Right kidney (tissue), 9 donors: ENCODE measurements at places on chromosomes 7 and 10.

DNA sequence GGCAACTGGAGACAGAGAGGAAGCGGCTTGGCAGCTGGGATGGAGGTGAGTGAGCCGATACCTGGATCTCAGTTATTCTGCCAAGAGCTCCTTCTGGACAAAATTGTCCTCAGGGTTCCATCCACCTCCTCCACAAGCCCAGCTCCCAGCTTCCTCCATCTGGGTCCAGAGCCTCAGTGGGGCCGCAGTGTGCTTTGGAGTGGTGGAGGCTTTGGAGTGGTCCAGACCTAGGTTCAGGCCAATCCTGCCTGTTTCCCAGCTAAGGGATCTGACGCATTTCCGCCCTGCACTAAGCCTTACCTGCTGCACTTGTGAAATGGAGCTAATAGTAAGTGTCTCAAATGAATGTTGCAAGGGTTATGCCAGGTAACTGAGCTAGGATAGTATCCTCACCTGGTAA is 355.7 kb upstream of the SHH start:
- DNase-seq = no peak

DNA sequence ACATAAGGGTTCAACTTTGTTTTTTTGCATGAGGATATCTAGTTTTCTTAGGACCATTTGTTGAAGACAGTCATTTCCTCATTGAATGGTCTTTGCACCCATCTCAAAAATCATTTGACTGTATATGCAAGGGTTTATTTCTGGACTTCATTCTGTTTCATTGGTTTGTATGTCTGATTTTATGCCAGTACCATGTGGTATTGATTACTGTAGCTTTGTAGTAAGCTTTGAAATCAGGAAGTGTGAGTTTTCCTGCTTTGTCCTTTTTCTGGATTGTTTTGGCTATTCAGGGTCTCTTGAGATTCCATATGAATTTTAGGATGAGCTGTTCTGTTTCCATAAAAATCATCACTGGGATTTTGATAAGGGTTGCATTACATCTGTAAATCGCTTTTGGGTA is 63.9 kb downstream of the SND1 start:
- DNase-seq = no peak

- no peak for DNase-seq
Observed at GRCh38 chr7:135575296-135575695, 17.6 kb downstream of the NUP205 start.

GRCh38 chr7:78073609-78074382 is 275.2 kb downstream of the PHTF2 start:
- no peak for DNase-seq

- DNase-seq = peak; percentile 58
Observed at GRCh38 chr7:976901-977325, 1.6 kb upstream of the COX19 start.

GRCh38 chr10:36271627-36272340 is 629.7 kb upstream of the FZD8 start:
- DNase-seq = no peak

DNA sequence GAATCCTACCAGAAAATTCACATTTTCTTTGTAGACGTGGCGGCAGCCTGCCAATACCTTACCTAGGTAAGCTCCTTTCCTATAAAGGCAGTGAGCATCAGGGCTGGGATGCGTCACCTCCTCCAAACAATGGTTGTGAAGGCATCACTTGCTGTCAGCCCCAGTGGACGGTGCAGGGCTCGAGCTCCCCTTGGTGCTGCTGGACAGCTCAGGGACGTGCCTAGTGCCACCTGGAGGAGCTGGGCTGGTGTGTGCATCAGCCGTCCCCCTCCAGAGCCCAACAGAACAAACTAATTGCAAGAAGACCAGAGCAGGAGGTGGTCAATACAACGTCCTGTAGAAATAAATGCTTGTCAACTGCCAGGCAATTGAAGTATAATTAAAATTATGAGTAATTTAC is 517.5 kb upstream of the FOXK1 start:
- no peak for DNase-seq

GRCh38 chr10:97180363-97180755 is 5.4 kb downstream of the SLIT1 start:
- DNase-seq = no peak

- DNase-seq = no peak
Observed at GRCh38 chr10:17022896-17023295, 106.7 kb downstream of the CUBN start.

DNA sequence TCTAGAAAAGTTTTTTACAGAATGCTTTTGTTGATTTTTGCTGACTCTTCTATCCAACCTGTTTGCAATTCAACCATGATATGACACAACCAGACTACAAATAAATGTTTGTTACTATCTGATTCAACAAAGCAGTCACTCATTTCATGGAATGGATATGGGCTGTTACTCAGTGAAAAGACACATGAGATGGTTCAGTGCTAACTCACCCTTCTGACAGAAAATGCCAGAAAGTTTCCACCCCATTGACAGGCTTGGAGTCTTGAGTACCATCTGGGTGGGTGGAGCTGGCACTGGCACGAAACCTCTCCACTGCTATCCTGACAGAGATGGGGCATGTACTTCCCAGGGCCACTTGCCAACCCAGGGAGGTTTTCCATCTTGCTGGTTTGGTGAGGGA is 39.5 kb downstream of the RBM28 start:
- DNase-seq = no peak

DNA sequence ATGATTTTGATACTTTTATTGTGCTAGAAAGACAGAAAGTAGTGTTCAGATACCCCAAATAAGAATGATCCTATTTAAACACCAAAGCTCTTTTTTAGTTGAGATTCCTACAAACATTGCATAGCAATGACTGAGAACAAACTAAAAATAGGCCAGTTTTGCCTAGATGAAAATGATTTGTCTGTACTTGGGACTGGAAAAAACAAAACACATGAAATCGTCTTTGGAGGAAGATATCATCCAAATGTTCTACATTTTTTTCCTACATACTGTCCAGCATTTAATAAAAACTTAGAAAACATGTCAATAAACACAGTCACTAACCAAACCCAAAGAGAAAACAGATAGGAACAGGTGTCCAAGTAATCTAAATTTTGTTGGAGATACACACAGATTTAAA is 111.6 kb upstream of the MEOX2 start:
- DNase-seq = no peak

GRCh38 chr7:30815951-30816644 is 44.9 kb downstream of the MINDY4 start:
- no peak for DNase-seq

GRCh38 chr7:118232837-118233236 is 8.3 kb downstream of the ANKRD7 start:
- no peak for DNase-seq

DNA sequence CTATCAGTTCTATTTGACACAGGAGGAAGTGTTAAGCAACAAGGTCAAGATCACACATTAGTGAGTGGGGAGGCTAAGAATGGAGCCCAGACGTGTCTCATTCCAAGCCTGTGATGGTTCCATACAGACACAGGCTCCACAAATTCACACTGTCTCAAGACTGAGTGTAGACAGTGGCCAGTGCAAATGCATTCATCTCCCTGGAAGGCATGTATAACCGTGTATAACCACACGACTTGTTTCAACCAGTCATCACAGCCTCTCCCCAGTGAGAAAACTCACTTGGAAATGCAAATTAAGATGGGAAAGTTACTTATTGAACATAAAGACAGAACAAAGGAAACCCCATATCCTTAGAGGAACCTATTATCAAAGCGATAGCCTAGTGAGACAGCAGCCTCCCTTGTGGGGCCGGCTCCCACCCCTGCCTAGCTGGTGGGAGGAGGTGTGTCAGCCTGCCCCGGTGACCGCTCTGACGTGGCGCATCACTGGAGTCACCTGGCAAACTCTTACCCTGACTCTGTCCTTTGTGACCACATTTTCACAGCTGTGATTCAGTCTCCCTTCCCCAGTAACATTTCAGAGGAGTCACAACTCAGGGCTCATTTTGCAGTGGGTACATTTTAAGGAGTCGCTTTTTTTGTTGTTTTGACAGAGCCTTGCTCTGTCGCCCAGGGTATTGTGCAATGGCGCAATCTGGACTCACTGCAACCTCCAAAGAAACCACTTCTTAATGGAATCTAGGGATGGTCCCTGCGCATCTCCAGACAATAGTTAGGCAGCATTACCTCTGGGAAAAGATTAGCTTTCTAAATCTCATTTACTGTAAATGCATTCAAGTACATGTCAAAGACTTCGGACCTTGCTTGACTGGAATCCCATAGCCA is 126.6 kb upstream of the PARD3 start:
- no peak for DNase-seq

DNA sequence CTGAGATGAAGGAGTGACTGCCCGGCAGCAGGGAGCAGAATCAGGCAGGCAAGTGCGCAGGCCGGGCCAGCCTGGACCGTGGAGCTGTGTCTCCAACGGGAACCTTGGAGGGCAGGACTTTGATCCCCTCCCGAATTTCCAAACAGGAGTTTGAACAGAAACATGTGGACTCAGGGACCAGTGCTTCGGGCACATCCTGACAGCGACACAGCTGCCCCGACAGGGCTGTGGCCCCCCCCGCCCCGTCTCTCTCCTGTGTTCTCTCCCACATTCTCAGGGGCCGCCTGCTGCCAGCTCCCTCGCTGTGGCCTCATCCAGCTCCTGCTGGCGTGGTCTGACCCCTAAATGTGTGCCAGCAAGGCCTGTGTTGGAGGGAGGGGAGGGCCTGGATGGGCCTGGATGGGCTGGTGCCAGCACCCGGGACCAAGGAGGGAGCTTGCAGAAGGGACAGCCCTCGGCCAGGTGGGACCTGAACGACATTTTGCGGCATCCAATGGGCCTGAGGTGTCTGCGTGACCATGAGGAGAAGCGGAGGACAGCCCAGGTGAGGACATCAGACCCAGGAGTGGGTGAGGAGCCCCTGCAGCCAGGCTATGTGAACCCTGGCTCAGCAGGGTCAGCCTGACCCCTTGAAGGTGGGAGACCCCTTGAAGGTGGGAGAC is 222.9 kb downstream of the DNAJB6 start:
- no peak for DNase-seq

DNA sequence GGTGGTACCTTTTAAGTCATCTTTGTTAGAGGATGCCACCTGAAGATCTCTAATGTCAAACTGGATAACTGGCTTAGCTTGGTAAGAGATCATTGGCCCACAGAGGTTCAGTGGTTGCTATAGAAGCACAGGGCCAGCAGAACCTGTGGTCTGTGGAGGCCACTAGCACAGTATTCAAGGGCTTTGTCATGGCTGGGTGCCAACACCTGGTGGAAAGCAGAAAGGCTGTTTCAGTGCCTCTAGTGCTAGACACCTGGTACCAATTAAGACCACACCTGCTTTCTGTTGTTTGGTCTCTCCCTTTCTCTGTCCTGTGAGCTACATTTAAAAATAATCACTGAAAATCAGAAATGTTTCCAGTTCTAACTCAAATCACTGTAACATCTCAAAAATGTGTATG is 10.0 kb upstream of the PCGF5 start:
- no peak for DNase-seq

- DNase-seq = no peak
Observed at GRCh38 chr10:49322371-49323170, 23.6 kb downstream of the C10orf71 start.

- no peak for DNase-seq
Observed at GRCh38 chr10:113985297-113985844, 58.3 kb upstream of the ADRB1 start.

- no peak for DNase-seq
Observed at GRCh38 chr10:26869528-26869927, 8.8 kb upstream of the ABI1 start.

- no peak for DNase-seq
Observed at GRCh38 chr7:70720191-70720873, 411.6 kb upstream of the GALNT17 start.
